ENCODE measurements at places on chromosomes 1 and 21.
A peak's percentile ranks its signal among the peaks of the same experiment; 100 is the strongest.

DNA sequence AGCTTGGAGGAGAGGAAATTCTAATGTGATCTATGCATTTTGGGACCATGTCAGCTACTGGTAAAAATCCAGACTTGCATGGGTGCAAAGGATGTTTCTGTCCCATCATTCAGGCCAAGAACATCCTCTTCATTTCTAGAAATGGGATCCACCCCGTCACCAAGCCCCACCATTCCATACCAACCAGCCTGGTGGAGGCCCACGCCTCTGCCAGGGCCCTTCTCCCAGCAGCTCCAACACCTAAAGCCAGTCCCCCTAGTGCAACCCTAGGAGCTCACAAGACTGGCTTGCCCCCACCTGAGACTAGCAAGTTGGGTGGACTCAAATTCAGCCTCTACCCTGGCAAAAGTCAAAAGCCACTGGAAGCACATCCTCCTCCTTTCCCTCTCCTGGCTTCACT, 1.9 kb downstream of the ARHGEF11 start:
- no peak for DNase-seq

DNA sequence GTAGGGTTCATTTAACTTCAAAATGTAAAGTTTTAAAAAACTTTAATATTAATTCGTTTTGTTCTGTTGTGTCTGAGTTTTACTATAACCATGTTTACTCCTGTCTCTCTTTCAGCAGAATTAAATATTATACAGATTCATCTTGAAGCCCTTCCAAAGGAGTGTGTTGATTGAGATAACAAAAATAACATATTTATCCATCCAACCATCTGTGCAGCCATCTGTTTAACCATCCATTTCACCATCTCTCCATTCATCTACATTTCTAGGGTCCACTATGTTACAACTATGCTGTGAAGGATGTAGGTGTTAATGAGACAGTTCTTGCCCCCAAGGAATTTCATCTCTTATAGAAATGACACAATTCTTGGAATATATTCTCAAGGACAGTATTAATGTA, 36.0 kb upstream of the GNG12 start:
- no peak for DNase-seq

GRCh38 chr1:156419854-156420204, 50.8 kb downstream of the RHBG start:
- peak; percentile 57 for DNase-seq

DNA sequence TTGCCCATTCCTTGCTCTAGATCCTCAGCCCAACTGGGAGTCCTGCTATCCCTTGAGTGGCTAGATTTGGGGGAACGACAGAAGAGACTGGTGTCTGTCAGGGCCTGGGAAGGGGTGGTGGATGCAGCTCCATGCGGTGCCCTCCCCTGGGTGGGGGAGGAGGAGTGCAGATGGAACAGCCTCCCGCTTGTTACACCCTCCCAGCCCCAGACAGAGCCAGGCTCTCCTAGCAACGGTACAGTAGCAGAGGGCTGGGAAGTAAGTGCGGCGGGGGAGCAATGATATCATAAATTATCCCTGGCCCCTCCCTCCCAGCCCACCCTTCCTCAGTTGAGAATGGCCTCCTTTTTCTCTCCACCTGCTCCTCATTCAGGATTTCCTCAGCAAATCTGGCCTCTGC, 37.2 kb downstream of the RHBG start:
- DNase-seq: no peak

DNA sequence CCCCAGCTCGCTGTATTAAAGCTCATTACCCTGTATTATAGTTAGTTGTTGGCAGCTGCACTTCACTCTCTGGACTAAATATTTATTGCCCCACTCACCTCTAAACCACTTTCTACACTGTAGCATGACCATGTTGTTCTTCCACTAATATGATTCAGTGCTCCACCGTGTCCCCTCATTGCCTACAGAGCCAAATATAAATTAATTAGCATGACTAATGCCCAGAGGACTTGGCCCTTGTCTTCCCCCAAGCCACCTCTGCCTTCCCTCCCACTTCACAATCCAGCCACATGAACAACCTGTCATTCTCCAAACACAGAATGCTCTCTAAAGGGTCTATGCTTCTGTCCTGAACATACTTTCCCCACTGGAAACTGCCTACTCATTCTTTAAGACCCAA, 276.5 kb downstream of the PLPP3 start:
- no peak for DNase-seq

GRCh38 chr1:227370533-227371254, 52.4 kb upstream of the CDC42BPA start:
- DNase-seq: no peak

DNA sequence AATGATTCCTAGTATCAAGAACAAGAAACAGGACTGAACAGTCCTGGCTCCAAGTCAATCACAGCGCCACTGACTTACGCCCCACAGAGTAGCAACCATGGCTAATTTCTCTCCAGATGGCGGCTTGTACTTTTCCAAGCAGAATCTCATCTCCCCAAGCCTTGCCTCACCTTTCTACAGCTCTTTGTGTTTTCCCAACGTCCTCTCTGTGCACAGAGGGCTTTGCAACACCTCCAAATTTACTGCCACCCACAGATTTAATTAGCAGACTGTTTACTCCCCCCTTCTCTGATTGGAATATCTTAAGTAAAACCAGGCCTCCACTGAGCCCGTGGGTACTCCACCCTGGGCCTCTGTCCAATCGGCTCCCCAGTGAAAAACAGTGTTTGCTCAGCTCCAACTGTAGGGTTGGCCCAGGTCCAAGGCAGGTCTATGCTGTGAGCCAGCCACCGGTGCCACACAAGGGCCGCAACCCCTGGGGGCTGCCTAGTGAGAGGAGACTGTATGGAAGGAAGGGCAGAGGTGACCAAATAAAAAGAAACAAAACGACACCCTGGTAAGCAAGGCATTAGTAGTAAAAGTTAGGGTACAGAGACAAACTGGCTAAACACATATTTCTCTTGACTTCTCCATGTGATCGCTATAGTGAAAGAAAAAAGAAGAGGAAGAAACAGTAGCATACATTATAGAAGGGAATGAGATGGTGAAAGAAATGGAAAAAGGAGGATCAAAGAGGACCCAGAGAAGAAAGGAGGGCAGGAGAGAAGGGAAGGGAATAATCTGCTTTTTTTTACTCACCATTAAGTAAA, 128.4 kb upstream of the SOD1 start:
- DNase-seq: no peak

DNA sequence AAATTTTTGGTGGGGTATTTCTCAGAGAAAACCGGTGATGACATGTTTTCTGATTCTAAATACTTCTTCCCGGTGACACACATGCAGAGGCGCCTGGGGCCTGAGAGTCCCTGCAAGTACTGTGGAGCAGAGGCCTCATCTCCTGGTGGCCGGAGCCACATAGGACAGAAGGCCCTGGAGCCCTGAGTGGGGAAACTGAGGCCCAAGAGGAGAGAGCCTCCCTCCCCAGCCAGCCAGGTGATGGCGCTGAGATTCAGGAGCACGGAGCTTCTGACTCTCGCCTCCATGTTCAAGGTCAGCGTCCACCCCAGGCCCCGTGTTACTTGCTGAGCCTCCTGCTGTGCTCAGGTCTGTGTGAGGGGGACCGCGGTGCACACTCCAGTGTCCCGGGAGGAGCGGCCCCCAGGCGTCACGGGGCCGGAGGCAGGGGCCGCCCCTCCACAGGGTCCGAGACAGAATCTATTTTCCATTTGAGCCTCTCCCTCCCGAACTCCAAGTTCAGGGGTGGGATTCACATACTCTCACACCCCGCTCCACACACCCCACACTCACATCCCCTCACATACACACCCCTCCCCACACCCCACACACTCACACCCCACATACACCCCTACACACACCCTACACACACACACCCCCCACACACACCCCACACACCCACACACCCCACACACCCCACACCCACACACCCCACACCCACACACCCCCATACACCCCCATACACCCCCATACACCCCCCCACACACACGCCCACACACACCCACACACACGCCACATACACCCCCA, 43.8 kb downstream of the SLX9 start:
- no peak for DNase-seq

DNA sequence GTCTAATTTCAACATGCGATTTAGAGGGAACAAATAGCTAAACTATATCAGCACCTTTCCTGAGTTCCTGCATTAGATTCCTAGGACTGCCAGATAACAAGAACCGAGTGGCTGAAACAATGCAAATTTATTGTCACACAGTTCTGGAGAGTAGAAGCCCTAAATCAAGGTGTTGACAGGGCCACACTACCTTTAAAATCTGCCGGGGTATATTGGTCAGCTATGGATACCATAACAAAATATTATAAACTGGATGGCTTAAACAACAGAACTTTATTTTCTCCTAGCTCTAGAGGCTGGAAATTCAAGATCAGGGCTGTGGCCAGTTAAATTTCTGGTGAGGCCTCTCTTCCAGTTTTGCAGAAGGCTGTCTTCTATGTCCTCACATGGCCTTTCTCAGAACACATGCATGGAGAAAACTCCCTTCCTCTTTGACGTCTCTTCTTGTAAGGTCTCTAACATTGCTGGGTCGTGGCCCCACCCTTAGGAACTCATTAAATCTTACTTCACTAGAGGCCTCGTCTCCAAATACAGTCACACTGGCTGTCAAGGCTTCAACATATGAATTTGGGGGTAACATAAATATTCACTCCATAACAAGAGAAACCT, 144.3 kb downstream of the FCRL5 start:
- DNase-seq: no peak

DNA sequence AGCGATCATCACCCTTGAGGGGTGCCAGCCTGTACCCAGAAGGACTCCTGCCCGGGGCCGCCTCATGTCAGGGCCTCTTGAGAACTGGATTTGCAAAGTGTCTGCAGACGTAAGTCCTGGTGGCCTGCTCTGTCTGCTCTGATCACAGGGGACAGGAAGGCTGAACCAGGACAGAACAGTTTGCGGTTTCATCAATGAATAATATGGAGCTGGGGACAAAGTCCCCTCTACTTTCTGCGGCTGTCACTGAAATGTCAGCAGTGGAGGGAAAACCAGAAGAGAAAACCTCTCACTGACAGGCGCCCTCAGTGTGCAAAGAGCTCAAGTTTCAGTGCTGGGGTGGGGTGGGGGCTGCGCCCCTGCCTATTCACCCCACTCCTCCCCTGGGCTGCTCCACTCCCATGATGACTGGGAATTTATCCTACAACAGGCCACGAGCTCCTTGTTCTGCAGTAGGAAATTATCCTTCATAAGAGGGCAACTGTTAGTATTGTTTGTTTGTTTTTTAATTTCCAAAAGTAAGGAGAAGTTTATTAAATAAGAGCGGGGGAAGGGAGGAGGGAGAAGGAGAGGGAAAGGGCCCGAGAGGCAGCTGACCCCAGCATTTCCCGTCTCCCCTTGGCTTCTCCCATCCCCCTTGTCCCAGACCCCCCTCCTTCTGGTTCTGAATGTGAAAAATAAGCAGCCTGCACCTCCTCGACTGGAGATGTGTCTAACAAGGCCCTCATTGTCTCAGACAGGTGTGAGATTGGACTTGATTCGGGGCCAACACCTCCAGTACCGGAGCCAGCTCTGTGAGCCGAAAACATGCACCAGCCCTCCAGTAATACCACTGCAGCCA, 149.2 kb downstream of the CLIC6 start:
- no peak for DNase-seq

DNA sequence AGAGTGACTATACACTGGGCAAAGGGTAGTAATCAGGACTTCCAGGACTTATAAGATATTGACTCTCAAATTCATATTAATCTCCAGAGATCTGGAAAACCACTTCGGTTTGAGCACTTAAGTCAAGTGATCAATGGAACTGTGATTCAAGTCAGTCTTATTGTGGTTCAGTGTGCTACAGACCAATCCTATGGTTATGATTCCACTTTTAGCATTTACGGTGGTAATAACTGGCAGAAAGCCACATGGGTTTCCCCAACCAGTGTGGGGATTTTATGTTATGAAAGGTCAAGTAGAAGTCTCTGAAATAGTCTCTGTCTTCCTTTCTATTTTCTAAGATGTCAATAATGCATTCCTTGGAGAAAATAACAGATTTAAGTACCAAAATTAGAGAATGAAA, 151.3 kb upstream of the NEGR1 start:
- no peak for DNase-seq

DNA sequence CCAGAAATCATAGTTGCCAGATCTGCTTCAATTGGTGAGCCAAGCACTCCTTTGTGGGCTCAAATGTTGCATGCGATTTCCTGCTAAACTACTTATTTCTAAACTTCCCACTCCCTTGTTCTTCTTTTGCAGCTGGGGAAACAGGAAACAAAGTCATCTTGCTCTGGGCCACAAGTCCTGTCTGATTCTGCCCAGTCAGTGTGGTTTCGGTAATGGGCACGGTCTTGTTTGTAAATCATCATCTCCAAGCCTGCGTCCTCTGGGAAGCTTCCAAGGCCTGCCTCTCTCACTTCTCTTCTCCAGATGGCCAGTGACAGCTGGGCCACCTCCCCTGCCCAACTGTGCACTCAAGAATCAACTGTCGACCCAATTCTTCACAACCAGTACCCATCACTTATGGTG, 4.4 kb downstream of the S100A8 start:
- DNase-seq: no peak

- DNase-seq: no peak
Measured at GRCh38 chr1:84833194-84833593, 59.8 kb downstream of the LPAR3 start.

- DNase-seq: no peak
Measured at GRCh38 chr1:206736878-206737728, 33.5 kb upstream of the IL19 start.

GRCh38 chr1:55255901-55256300, 40.7 kb upstream of the USP24 start:
- no peak for DNase-seq

DNA sequence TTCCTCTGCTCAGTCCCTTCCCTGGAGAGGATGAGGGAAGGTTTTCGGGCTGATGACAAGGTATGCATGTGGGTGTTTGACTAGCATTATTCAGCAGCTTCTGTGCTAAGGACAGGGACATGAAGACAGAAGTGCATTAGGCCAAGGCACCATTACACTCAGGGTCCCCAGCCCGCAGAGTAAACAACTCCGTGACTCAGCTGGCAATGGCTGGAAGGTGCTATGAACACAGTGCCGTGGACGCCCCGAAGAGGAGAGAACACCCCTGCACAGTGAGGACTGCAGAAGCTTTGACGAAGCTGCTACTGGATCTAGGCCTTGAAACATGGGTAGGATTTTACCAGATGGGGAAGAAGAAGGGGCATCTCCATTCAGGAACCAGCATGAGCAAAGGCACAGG, 13.7 kb upstream of the EPS8L3 start:
- no peak for DNase-seq

DNA sequence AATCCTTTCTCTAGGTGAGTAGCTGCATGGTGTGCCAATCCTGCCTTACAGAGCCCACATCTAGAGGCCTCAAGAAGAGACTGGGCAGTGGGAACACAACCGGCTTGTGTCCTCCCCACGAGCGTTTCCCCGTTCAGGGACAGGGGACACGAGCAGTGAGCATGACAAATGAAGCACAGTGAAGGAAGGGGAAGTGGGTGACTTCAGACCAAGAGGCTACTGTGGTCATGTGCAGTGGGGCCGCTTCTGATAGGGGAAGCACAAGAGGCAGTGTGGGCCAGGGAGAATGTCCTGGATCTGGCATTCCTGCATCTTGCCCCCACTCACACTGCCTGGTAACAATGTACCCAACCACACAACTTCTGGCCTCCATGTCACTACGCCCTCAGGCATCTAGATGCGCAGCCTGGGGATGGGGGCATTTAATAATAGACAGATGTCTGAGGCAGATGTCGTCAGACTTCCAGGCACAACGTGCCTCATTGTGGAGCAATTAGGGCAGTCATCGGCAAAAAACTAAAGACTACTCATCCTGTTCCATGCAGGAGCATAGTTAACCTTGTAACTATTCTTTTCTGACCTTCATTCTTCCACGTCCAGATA, 155.6 kb upstream of the NBPF11 start:
- DNase-seq: no peak
